ENCODE measurements at places on chromosomes 12 and 14. TPM values are rescaled to one million over a fixed set of nuclear protein-coding genes. Genes with fewer than 3 reads are reported as not detected.

Gene MYF5
- not detected for total RNA-seq

Gene AJUBA
- total RNA-seq = 2.0 TPM

Gene RPS6KA5
- 10.3 TPM for total RNA-seq

Gene COL2A1
- total RNA-seq = 0.74 TPM

Gene RNASE7
- not detected for total RNA-seq

All from temporal lobe (tissue), 4 donors.